ENCODE measurements at places on chromosomes 4 and X.
A peak's percentile ranks its signal among the peaks of the same experiment; 100 is the strongest.

- no peak for DNase-seq
Measured at GRCh38 chr4:94621491-94622080, 136.2 kb upstream of the BMPR1B start.

DNA sequence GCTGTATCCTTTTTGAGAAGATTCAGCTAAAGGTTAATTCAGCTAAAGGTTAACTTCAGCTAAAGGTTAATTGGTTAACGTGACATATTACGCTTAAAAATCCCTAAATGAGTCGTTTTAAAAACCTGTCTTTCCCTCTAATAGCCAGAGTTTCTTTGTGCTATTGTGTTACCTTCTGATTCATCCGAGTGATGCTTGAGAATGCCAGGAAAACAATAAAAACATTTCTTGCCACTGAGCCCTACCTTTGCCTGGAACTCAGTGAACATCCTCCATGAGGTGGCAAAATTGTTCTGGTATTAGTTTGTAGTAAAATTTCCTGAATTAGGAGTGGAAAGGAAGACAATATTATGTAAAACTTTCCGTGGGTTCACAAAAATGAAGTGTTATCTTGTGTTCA is 13.7 kb upstream of the TMPRSS11E start:
- DNase-seq, result no peak

DNA sequence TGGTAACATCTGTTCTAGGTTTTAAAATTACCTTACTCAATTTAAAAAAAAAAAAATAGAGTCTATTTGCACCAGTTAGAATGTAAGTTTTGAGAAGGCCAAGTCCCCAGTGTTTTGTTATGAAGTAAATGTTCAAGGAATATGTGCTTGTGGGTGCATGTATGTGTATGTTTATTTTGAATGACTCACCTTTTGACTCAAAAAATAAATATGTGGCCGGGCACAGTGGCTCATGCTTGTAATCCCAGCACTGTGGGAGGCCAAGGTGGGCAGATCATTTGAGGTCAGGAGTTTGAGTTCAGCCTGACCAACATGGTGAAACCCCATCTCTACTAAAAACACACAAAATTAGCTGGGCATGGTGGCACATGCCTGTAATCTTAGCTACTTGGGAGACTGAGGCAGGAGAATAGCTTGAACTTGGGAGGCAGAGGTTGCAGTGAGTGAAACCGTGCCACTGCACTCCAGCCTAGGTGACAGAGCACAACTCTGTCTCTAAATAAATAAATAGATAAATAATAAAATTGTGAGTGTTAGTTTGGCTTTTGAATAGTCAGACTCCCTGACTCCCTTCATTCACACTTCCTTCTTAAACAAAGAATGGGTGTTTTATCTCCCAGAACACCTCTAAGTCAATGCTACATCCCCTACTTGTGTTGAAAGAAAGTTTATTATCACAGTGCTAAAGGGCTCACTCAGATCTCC is 511.3 kb upstream of the PCDH7 start:
- DNase-seq, result no peak

GRCh38 chrX:55161581-55161980 is 58.6 kb upstream of the PAGE5 start:
- DNase-seq, result no peak

GRCh38 chrX:142251680-142252079 is 46.6 kb upstream of the MAGEC2 start:
- no peak for DNase-seq

DNA sequence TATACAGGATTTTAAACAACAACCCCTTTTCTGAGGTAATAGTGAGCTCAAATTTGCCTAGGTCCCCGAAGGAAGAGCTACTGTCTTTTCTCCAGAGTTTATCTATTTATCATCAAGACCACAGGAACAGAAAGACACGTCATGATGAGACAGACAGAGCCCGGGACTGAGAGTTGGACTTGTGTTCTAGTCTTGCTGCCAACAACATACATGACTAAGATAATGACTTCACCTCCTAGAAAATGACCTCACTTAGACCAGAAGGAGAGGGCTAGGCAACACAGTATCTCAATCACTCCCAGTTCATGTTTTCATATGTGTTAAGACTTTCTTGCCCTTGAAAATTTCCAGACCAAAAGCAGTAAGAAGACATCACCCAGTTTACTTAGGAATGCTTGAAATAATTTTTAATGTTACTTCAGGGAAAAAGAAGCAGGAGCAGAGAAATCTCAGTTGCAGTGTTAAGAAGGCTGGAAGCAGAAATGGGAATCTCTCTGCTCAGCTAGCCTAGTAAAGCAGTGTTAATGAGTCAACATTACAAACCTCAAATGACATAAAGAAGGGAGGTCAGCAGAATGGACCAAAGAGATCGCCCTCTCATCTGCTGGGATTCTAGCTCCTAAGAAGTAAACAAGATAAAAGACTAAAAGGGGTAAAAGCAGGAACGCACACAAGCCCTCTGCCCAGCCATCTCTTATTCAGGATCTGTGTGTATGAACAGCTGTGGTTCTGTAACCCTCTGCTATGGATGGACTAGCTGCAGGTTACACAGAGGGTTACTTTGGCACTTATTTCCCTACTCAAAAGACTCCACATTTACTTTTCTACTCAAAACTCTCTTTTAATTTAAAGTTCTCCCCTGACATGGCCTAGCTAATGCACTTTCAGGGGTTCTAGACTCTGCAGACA is 24.8 kb downstream of the PDGFC start:
- no peak for DNase-seq

GRCh38 chr4:21845663-21846062 is 102.9 kb downstream of the KCNIP4 start:
- DNase-seq, result no peak

DNA sequence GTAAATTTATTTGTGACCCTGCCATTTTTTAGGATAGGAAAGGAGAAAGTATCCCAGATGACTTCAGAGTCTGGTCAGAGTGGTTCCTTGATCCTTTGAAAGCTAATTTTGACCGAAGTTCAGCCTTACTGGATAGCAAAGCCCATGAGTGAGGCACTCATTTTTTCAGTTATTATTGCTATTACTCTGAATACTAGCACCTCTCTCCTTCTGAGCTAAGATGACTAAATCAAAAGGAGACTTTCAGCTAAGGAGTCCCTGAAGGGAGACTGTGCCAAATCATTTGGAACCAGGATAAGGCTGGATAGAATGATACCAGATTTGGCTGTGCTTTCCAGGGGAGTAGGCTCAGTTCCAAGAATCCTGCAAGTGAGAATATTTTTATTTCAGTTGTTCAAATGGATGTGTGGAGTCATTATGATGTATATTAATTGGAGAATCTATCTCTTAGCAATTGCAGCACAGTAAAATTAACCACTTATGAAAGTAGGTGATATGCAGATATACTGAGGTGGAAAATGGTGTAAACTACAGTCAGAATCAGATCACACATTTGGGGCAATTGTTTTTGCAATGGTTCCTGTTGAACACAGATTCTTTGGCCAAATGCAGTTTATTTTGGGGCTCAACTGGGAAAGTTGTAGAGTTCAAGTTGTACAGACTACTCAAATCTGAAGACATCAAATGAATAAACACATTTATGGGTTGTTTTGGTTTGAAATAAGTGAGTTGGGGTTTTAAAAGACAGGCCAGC is 1.2 kb downstream of the P2RY10 start:
- no peak for DNase-seq

DNA sequence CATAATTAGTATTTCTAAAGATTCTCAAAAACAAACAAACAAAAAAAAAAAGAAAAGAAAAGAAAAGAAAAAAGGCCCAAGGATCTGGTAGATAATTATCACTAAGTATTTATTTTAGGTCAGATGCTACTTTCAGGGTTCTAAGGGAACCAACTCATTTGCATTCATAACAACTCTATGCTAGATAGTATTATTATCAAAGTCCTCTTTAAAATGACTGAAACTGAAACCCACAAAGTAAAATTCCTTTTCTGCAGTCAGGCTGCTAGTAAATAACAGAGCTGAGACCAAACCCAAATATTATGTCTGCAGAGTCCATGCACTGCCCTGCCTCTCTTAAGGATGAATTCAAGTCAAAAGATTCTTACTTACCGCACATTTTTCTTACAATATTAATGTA is 38.3 kb upstream of the MAPK10 start:
- DNase-seq, result no peak

DNA sequence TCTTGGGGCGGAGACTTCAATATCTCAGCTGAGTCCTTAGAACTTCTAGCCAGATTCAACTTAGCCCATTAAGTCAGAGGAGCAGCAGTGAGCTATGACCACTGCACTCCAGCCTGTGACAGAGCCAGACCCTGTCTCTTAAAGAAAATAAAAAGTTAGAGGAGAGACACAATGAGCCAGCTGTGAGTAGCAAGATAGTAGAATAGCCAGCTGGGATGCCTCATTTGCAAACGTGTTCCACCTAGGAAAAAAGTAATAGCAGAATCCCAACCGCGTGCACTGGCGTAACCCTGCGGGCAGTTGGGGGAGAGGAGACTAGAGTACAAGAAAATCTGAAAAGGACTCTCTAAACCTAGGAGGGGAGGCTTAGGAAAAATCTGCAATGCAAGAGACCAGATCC is 133.2 kb upstream of the ANXA3 start:
- no peak for DNase-seq

GRCh38 chrX:24515447-24515846 is 50.4 kb downstream of the PDK3 start:
- no peak for DNase-seq

GRCh38 chr4:122826553-122827257 is at the start of gene FGF2:
TSS of gene FGF2 (plus strand) at chr4:122826831. CDS start at chr4:122827175, 344 bp downstream.
- peak; percentile 54 for DNase-seq

GRCh38 chr4:71978210-71978835 is 53.5 kb upstream of the NPFFR2 start:
- DNase-seq, result no peak

DNA sequence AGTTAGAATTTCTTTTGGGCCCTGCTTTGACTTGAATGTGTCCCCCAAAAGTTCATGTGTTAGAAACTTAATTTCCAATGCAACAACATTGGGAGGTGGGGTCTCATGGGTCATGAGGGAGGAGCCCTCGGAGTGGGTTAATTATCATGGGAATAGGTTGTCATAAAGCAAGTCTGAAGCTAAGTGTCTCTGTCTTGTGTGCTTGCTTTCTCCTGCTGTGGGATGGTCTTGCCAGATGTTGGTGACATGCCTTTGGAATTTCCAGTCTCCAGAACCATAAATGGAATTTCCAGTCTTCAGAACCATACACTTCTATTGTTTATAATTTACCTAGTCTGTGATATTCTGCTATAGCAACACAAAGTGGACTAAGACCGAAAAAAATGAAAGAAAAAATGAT is 71.6 kb downstream of the RASL11B start:
- DNase-seq, result no peak

- no peak for DNase-seq
Measured at GRCh38 chr4:101125045-101125942, 222.0 kb downstream of the PPP3CA start.

GRCh38 chrX:73728602-73729001 is 165.6 kb downstream of the CHIC1 start:
- no peak for DNase-seq

DNA sequence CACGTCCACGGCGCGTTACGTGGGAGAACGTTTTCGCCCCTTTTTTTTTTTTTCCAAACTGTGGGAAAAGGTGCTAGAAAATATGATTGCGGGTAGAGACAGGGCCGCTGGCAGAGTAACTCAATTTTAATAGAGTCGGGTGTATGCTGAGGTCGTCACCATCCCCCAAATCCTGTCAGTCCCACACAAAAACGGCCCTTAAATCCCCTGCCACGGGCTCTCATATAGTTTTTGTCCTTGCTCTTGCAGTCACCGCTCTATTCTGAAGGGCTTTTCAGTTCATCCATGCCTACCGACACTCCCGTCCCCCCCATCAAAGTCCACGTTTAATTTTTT is 796 bp upstream of the MED14 start:
- no peak for DNase-seq

GRCh38 chrX:48826876-48827653 is 752 bp downstream of the ERAS start:
- no peak for DNase-seq

DNA sequence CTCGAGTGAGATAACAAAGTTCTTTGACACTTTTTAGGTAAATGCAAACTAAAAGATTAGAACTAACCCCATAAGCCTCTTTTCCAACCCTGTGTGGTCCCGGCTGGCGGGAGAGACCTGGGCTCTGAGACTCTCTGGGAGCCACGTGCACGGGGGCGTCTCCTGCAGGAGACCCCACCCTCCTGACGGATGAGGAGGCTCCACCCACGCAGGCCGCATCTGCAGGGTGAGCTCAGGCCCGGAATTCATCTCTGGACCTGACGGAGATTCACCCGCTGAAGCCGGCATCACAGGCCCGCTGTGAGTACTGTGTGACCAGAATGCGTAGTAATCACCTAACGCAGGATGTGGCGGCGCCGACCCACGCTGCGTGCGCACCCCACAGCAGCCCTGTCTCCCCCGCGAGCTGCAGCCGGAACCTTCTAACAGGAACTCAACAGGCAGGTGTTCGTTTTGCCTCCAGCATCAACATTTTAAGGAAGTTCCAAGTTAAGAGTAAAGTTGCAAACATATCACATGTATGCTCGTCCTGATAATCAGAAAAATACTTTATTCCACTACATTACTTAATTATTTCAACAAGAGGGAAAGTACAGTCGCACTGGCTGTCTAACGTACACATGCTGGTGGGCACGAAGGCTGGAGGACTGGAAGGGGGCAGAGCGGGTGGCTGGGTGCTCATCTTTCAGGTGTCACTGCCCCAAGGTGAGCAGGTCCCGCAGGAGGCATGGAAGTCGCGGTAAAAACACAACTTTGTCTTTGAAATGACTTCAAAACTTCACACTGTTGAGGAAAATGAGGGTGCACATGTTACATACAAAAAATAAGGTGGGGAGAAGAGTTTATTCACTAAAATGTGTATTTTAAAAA is 44.5 kb downstream of the FGFRL1 start:
- DNase-seq, result no peak

DNA sequence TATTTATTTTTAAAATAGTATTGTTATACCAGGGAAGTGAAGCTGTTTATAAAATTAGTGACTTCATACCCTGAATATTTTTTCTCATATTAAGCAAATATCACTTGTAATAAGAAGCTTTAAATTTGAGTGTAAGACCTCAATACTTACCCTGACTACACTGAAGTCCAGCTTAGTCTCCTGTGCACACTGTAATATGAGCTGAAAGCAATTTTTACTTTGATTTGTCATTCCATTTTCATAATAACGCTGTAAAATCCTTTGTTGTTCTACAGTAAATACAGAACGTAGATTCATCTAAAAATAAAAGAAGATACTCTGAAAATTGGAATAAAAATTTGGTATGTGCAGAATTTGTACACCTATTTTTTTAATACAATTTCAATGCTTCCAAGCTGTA is 27.2 kb downstream of the HDX start:
- no peak for DNase-seq

GRCh38 chr4:84681486-84682274 is 98.8 kb downstream of the CDS1 start:
- DNase-seq, result no peak

DNA sequence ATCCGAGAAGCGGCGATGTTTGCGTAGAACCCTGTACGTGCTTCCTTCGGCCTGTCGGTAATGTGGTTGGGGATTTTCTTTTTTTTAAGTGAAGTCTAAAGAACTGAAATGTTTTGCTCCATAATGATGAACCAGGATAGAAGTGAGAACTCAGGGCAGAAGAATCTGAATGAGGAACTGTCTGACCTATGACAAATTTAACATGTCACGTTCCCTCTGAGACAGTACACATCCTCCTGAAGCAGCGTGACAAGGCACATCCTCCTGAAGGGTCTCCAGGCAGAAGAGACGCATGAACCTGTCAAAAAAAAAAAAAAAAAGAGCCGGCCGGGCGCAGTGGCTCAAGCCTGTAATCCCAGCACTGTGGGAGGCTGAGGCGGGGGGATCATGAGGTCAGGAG is 6.2 kb downstream of the CSF2RA start:
- no peak for DNase-seq

All from glutamatergic neuron (in vitro differentiated cells).